ENCODE measurements at places on chromosomes 5 and 9.

GRCh38 chr5:175859916-175860315 lies 11.5 kb upstream of the CPLX2 start:
- no peak for DNase-seq

- DNase-seq, result no peak
Measured at GRCh38 chr9:131601683-131602181, 56.4 kb downstream of the PRRT1B start.

DNA sequence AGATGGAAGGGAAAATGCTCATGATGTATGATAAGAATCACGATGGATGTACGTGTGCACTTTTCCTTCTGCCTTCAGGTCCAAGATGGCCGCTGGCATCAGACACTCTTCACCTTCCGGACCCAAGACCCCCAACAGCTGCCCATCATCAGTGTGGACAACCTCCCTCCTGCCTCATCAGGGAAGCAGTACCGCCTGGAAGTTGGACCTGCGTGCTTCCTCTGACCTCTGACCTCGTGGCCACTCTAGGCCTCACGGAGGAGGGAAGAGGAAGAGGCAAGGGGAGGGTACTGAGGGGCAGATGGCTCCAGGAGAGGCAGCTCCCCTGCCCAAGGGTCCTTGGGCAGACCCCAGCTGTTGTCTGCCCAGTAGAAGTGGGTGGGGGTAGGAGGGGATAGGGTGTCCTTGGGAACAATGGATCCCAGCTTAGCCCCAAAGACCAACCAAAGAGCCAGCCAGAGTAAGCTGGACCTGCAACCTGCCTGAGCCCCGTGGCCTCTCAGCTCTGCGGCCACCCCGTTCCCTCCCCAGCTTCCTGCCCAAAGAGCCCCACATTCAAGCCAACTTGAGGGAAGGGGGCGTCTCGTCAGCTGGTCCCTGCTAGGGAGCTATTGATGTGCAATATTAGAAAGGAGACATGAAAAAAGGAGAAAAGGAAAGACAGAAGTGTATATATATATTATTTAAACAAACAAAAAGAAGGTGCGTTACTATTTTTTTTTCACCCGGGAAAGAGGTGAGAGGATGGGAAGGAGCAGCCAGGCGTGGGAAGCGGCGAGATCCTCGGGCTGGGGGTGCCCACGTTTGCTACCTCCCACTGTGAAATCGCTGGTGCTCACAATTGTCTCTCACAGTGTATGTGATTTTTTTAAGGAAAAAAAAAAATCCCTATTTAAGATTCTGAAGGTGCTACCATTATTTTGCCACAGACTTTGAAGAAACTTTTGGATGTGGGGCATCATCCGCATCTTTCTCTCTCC lies 12.1 kb upstream of the ORM1 start:
- no peak for DNase-seq

- DNase-seq, result peak; percentile 81
Measured at GRCh38 chr5:102975045-102975444, 144.9 kb downstream of the GIN1 start.

- DNase-seq, result no peak
Measured at GRCh38 chr5:43244823-43245565, 53.0 kb downstream of the NIM1K start.

DNA sequence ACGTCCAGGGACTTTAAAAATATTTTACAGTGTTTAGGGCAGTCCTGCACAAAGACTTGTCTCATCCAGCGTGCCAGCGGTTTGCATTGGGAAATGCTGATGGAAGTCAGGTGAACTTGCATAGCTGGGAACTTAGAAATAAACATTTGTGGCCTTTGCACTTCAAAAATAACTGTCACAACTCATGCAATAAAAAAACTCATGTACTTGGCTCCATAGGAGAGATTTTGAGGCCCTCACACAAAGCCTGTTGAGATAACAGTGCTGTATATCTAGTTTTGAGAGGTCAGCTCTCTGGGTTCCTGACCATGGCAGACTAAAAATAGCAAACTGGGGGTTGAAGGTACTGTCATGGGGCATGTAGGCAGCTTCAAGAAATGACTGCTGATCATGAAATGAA lies 5.5 kb downstream of the COMMD10 start:
- DNase-seq, result no peak

DNA sequence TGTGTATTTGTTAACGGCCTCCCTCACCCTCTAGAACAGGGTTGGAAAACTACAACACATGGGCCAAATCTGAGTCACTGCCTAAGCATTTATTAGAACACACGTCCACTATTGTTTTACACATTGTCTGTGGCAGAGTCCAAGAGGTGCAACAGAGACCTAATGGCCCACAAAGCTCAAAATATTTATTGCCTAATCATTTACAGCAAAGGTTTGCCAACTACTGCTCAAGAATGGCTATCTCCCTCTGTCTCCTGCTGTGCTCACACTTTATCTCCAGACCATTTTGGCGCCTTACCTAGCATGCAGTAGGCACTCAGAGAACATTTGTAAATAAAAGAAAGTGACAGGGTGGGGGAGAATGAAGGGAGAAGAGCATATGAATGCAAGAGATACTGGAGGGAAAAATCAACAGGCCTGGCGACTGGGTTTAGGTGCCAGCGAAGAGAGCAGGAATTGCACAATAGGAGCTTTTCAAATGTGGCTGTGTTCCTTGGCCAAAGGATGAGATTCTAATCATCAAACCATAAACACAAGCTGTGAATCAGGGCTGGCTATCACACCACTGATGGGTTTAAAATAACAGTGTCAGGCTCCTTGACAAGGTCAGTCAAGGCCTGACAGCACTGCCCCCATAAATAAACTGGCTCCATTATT lies 80.3 kb downstream of the EPB41L4A start:
- DNase-seq, result peak; percentile 80

DNA sequence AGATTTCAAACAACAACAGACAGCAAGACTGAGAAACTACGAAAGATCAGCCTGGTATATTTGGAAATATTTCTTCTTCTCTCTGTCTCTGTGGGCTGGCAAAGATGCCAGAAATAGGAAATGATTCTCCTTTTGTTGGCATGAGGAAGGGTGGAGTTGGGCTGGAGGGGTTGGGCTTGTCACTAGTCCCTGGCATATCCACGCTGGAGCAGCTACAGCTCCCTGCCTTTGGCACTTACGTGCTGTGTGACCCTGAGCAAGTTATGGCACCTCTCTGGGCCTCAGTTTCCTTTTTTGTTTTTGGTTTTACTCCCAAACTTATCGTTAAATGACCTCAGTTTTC lies 354 bp upstream of the KCNMB1 start:
- no peak for DNase-seq

- no peak for DNase-seq
Measured at GRCh38 chr5:74360535-74361210, 279.9 kb downstream of the ENC1 start.
